ENCODE measurements at places on chromosomes 1 and 21.
A peak's percentile ranks its signal among the peaks of the same experiment; 100 is the strongest.

- peak; percentile 26 for DNase-seq
Observed at GRCh38 chr1:35971601-35972000, 40.7 kb downstream of the AGO3 start.

DNA sequence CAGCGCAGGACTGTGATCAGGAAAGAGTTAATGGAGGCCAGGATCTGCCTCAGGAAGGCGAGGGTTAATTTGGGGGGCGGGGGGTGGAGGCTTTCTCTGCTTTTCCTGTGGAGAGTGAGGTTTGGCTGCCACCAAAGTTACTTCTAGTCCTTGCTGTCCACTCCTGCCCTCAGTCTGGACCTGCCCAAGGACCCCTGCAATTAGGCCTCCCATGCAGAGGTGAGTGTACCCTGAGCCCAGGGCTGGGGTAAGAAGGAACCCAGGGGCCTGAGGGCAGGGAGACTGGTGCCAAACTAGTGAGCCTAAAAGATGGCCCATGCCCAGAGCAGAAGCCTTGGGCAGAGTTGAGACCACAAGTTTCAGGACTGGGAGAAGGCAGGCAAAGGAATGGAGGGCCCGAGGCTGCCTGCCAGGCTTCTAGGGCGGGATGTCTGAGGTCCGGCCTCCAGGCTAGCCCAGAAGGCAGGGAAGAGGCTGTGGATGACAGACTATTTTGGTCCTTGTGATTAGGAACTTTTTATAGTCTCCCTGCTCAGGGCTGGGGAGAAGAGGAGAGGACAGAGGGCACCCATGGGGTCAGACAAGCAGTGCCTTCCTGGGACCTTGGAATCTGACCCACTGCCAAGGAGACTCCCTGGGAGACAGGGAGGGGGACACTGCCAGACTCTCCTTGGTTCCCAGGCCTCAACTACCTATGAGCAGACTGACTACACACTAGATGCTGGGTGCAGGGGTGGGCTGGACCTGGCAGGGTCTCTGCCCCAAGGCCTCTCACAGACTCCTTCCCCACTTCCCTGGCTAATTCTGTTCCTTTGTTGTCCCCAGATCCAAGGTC lies at the start of gene FAM110D:
FAM110D (plus strand) TSS at position 172 of the 835 bp plus-strand sequence. CDS start 2,213 bp downstream, outside the sequence.
- no peak for DNase-seq

GRCh38 chr1:221117133-221117532 lies 237.9 kb downstream of the HLX start:
- DNase-seq, result no peak

- DNase-seq, result no peak
Observed at GRCh38 chr1:94009304-94009703, 100.1 kb upstream of the GCLM start.

- no peak for DNase-seq
Observed at GRCh38 chr1:22709227-22709626, 1.4 kb upstream of the EPHB2 start.
